ENCODE measurements at places on chromosomes 16 and 17.

DNA sequence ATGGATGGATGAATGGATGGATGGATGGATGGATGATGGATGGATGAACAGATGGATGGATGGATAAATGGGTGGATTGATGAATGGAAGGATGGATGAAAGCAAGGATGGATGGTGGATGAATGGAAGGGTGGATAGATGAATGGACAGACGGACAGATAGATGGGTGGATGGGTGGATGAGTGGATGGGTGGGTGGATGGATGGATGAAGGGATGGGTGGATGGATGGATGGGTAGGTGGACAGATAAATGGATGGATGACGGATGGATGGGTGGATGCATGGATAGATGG is 14.9 kb downstream of the SRL start:
- DNase-seq = no peak

DNA sequence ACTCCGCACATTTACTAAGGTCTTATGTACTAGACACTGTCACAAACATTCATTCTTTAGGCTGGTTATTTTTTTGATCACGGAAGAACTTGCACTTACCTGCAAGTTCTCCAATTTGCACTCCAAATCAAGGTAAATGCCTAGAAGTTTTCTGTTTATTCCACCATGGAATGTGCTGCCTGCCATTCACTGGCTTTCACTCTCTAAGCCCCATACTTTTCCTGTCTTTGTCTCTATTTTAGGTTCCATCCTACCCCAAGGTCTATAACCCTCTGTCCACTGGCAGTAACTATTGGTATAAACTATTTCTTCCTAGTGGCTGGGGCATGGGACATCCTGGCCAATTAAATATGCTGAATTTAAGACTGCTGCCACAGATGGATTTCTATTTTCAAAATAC is 15.9 kb downstream of the XPO6 start:
- no peak for DNase-seq

- no peak for DNase-seq
These were observed 358.4 kb upstream of the CDH5 start for GRCh38 chr16:66008136-66008535.

DNA sequence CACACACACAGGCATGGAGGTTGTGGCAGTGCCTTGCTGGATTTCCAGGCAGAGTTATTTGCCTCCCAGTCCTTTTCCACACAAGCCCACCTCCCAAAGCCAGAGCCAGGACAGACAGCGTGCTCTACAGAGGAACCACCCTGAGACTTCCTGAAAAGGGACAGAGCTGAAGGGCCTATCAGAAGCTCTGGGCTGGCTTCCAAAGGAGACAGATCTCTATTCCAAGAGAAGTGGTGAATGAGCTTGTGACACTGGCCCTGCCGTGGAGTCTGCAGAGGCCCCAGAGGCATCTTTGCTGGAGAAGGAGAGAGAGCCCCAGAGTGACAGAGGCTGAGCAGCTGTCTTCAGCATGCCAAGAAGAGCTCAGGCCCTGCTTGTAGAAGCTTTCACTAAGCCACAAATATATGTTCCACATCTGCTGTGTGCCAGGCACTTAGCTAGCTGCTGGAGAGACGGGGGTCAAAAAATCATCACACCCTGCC is 8.3 kb upstream of the LPCAT2 start:
- peak; percentile 74 for DNase-seq

- DNase-seq = no peak
These were observed 43.3 kb downstream of the POLR3K start for GRCh38 chr16:9903-10665.

GRCh38 chr17:43877031-43877430 is 30.1 kb downstream of the CD300LG start:
- DNase-seq = no peak

- DNase-seq = no peak
These were observed 6.1 kb upstream of the TBX2 start for GRCh38 chr17:61393550-61393903.

GRCh38 chr16:49533422-49533821 is 159.8 kb downstream of the C16orf78 start:
- no peak for DNase-seq
